Adrenal gland (tissue), 19 donors: ENCODE measurements at places on chromosomes 2 and 18.

- no peak for DNase-seq
Measured at GRCh38 chr2:50712569-50712968, 319.4 kb downstream of the NRXN1 start.

GRCh38 chr2:133293544-133294353 lies 274.5 kb downstream of the NCKAP5 start:
- DNase-seq = no peak

- DNase-seq = peak; percentile 66
Measured at GRCh38 chr2:98912221-98912851, 23.7 kb downstream of the CRACDL start.

- DNase-seq = no peak
Measured at GRCh38 chr2:85324639-85325465, 2.9 kb downstream of the TGOLN2 start.

DNA sequence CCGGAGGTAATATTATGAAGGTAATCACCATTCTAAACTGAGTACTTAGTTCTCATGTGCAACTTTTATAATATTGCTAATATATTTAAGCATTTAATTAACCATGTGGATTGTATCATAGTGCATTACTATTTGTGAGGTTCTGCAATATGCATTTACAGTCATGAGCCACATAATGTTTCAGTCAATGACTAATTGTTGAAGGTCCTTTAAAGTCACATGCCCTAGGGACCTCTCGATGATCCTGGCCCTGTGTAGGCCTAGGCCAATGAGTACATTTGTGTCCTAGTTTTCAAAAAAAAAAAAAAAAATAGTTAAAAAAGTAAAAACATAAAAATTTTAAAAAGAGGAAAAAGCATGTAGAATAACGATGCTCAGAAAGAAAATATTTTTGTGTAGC lies 298.0 kb downstream of the DSEL start:
- no peak for DNase-seq

- DNase-seq = no peak
Measured at GRCh38 chr2:217000406-217000805, 140.5 kb upstream of the TNP1 start.

DNA sequence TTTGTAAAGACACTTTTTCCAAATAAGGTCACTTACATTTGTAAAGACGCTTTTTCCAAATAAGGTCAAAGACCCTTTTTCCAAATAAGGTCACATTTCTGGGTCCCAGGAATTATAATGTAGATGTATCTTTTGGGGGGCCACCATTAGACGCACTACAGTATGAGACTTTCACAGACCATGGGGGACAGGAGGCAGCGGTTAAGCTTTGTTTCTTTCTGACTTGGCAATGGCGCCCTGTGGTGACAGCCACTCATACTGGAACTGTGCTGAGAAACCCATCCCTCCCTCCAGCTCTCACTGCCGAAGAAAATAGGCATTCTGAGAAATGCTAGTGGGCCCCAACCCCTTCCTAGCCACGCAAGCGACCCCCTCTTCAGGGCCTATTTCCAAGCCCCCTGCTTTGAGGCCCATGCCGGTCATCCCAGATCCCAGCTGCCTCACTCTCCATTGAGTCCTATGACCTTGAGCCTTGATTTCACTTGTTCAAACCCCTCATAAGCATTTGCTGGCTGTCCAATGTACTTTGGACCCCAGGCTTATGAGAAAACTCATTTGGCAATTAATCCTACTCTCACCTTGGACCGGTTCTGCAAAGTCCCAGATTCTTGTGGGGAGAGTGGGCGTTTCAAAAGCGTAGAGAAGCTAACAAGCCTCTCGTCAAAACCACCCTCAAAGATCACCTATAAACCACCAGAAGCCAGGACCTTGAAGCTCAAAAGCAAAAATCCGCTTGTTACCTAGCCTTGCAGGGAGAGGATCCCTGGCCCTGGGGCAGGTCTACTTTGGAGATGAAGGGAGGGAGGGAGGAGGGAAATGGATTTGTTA lies 11.3 kb upstream of the SPATA3 start:
- DNase-seq = no peak

DNA sequence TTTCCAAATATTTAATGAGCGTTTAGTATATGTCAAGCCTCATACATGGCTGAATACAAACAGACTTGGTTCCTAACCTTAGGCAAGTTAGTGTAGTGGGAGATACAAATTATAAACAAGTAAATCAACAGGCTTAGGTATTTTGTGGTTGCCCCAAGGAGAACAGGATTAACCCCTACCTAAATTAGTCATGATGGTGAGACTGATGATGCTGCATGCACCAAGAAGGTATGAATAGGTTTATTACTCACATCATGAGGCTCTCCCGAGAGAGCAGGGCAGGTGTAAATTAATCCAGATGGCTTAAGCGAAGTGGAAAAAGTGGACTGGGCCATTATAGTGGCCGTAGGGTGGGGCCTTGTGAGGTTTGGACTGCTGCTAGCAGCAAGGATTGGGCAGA lies 118.1 kb upstream of the GCFC2 start:
- no peak for DNase-seq

DNA sequence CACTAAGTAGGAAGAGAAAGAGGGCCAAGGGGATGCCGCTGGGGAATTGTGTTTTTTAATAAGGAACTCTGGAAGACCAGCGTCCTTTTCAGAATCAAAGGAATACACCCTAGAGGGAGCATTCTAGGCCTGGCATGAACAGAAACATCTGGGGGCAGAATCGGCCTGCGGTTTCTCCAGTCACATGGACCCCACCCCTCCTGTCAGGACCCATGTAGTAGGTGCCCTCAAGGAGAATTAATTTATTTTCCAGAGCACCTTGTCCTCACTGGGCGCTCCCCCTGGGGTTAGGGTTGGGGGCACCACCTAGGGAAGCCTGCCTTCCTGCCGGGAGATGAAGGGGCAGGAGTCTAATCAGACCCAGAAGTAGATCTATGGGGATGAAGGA lies 44.2 kb downstream of the TMEM37 start:
- no peak for DNase-seq
